NCI-H510A treated with DMSO at 0.1 percent for 48 hours (cell line): ENCODE measurements at places on chromosomes 6 and 20.

DNA sequence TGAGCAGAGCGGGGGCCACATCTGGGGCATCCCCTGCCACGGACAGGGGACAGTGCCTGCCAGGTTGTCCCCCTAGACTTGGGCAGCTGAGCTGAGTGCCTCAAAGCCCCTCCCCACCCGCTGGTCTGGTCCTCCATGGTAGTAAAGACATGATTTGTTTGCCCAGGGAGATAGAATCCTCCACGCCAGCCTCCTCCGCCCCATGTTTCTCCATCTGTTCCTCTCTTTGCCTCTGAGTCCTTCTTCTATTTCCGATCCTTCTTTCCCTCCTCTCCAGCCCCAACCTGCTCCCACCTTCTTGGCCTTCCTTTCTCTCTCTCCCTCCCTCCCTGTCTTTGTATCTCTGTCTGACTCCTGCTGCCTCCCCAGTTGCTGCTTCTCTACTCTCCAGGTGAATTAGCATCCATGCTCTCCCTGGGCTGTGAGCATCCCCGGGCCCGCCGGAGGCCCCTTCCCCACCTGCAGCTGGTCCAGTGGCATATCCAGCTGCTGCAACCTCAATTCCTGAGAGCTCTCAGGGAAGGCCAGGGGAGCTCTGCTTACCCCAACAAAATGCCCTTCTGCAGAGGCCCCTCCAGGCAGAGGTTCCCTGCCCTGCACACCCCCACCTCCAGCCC is 45.8 kb downstream of the CPNE5 start:
- no peak for DNase-seq

GRCh38 chr20:37042986-37043972 is 52.5 kb downstream of the RBL1 start:
- DNase-seq: no peak

DNA sequence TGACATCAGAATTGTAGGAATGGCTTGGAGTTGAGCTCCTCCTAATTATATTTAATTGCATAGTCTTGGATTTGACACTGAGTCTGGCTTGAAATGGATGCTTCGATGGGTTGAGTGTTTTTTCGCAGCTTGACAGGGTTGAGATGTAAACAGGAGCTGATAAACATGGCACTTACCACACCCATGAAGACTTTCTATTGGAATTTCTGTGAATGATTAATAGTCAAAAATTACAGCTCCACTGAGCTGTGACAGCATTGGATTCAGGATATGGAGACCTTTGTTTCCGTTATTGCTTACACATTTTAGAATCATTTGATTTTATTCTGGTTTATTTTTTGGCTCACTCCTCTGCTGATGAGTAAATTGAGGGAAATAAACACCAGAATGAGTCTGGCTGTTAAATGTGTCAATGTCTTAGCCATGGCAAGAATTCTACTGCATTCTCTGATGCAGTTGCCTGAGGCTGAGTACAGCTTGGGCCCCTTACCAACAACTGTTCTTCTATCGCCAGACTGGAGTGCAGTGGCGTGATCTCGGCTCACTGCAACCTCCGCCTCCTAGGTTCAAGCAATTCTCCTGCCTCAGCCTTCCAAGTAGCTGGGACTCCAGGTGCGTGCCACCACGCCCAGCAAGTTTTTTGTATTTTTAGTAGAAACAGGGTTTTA is 128.1 kb upstream of the DOK5 start:
- DNase-seq: no peak

DNA sequence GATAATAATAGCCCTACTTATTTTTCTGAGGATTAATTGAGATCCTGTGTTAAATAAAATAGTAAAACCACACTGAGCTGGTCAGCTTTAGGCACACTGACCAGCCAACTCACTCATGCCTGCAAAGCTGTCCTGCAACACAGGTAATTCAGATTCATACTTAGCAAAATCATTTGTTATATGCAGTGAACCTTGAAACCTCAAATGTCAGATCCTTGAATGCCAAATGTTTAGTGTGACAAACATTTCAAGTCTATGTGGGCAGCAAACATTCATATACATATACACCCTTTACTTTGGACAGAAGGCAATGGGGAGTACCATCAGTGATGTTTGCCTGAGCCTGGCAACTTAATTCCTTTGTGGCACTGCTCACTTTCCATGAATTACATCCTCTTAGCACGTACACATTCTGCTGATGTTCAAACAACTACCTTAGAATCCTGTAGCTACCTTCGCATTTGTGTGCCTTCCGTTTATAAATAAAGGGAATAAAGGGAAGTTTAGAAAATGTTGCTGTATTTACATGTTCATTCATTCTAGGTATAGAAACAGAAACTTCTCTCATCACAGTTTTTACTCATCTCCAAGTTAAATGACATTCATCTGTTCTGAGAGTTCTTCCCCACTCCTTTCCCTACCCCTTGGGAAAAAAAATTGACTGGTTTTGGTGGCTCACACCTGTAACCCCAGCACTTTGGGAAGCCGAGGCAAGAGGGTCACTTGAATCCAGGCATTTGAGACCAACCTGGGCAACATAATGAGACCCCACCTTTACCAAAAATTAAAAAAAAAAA is 140.8 kb downstream of the ZFAND3 start:
- no peak for DNase-seq

DNA sequence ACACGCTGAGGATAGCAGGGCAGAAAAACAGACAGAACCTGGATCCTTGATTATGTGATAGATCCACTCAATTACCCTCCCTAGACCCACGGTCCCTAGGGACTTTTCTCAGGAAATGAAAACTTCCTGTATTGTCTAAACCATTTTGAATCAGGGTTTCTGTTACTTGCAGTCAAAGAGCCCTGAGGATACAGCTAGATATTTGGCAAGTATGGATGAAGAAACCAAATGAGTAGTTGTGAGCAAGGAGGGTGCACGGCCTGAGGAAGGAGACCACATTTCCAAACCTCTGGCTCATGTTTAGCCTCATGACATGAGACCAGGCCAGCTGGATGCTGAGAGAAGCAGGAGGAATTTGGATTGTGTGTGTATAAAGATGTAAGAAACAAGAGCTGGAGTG is 91.6 kb downstream of the MRPL14 start:
- no peak for DNase-seq

DNA sequence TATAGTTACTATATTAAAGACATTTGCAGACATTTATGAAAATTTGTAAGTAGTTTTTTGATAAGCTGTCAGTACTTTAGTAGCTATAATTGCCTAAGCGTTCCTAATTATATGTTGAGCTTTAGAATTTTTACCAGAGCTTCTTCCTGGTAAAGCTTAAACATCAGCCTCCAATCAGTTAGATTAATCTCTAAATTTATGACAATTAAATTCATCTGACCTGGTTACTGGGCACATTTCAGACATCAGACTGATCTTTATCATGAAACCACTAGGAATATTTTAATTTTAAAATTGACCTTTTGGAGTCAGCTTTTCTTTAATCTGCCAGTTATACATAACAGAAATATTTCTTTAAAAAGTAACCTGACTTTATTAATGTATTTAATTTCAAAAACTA is 23.5 kb downstream of the FIG4 start:
- DNase-seq: no peak

DNA sequence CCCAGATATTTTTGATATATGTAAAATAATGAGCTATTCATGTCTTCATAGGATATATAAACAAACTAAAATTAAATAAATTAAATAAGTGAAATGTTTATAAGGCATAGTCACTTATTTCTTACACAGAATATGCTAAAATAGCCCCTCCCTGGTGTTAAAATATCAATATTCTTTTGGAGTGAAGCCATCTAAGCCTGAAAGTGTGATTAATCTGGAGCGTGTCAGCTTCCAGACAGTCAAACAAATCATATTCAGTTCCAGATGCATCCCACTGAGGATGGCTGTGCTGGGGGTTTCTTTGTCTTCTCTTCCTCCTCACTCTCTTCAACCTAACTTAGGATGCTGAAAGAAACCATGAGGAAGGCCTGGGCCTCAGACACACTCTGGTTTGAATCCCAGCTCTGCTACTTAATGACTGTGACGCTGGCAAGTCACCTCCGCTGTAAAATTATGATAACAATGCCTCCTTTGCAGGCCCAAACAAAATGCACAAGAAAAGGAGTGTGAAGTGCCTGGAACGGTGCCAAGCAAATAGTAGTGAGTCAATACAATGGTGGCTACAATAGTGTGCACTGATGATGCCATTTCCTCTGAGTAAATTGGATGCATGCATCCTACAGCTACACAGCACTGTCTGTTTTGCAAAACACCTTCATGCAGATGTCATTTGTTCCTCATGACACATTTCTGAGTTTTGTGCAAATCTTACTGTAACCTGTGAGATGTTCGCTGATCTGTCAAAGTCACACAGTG is 161.4 kb downstream of the FOXC1 start:
- DNase-seq: peak; percentile 80

DNA sequence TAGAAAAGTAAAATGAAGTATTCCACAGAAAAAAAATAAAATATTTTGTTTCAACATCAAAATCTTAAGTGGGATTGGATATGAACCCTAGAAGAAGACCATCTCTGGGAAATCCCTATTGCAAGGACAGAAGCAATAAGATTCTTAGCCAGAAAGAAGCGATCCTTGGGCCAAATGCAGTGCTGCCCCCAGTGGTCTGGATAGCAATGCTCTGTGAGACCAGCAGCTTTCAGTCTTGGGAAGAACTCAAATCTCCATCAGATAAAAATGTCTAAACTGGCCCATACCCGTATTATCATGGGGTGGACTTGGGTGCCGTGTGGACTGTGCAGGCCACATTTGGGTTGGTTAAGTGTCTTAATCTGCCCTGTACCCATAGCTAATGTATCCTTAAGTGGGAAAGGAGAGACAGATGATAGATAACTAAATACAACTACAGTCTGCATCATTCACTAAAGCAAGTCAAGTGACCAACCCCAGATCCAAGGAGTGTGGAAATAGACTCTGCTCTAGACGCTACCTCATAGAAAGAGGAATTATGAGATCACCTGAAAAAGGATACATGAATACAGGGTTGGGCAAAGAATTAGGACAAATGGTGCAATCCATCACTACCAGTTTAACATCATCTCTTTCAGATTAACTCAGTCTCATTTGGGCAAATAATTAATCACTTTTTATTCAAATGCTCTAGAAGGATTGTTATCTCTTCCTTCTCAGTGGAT is 38.9 kb upstream of the SNAP25 start:
- no peak for DNase-seq

- DNase-seq: no peak
These were observed 132.1 kb upstream of the KCNG1 start for GRCh38 chr20:51154708-51155690.

DNA sequence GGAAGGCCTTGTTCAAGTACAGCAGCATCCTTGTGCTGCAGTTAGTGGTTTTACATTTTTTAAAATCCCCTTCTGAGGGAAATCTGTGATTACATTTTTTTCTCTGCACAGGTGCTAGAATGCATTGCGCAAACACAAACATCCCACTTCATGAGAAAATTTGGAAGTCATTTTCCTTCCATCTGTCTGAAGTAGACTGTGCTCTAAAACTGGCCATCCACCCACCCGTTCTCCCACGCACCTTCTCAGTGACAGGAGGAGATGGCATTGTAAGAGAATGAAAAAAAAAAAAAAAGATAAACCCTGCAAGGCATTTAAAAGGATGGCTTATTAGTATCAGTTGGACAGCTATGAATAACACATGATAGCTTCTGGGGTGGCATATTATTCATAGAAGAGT is 65.0 kb downstream of the SOBP start:
- no peak for DNase-seq

DNA sequence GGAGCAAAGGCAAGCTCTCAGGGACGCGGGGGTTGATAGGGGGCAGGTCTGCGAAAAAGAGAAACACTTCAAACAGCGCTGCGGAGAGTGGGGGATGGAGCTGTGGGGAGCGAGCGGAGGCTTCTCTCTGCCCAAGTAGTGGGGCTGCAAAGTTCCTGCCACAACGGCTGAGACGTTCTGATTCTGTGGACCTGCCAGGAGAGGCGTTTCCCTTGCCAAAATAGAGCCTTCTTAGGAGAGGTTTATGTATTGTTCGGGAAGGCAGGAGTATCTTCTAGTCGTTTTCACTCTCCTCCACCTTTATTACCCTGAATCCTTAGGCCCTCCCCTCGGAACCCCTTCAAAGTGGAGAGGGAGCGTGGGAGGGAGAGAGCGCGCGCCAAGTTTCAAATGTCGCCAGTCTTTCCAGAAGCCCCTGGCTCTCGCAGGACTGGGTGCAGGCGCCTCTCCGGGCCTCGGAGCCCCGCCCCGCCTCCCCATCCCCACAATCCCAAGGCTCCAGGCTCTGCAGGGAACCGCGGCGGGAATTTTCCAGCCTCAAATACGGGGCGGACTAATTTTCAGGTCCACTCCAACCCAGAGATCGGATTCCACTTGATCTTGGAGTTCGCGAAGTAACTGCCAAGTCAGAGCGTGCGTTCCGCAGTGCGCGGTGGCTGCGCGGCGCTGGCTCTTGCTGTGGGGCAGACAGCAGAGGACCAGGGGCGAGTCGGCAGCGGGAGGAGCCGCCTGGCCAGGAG is 10.0 kb upstream of the POU3F2 start:
- DNase-seq: peak; percentile 42

DNA sequence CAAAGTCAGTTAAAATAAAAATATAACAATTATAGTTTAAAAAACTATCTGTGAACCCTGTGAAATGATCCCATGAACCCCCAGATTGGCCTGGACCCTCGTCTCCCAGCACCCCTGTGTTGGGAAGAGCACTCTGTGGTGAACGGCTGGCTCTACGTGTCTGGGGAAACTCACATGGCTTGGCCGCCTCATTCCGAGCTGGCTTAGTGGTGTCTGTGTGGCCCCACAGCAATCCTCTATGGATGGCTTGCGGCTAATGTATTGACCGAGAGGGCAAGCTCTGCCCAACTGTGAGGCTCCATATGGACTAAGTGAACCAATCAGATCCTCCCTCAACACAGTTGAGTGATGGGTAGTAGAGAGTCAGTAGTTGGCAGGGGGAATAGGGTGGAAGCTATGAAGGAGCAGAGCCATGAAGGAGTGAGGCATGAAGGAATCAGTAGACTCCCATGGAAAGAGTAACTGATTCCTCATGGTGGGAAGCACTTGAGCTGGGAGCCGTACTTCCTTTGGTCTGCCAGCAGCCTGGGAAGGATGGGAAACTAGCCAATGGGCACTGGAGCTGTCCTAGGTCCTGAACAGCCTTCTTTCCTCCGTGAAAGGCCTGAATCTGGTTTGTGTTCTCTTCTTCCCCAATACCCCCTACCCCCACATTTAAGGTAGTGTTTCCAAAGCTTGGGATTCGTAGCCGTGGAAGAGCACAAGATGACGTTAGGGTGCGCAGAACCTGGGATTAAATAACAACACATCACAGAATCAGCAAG is 21.6 kb upstream of the ZNF831 start:
- no peak for DNase-seq

DNA sequence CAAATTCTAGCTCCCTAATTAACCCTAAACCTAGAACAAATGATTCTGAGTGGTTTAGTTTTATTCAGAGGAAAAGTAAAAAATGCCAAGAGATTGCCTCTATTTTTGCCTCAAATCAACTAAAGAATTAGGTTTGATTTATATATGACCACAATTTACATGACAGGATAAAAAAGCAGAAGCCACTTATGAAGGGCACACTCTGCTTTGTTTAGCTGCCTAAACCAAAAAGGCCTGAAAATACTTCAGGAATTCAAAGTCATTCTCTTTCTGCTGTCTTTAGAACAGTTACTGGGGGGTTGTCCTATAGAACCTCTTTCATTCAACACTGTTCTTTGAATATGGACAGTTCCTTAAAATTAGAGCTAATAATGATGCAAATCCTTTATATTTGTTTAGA is 5.3 kb downstream of the FBXO5 start:
- no peak for DNase-seq

- no peak for DNase-seq
These were observed at the start of gene KCNK15 for GRCh38 chr20:44745598-44746366. KCNK15 (plus strand) TSS chr20:44745865; CDS start chr20:44745911, 46 bp downstream.

GRCh38 chr6:153435787-153436186 is 304.7 kb upstream of the RGS17 start:
- DNase-seq: no peak

GRCh38 chr6:36759148-36759759 is 61.6 kb downstream of the RAB44 start:
- peak; percentile 92 for DNase-seq
